Heart left ventricle (tissue), 16 donors: ENCODE measurements at places on chromosomes 16 and 17.

DNA sequence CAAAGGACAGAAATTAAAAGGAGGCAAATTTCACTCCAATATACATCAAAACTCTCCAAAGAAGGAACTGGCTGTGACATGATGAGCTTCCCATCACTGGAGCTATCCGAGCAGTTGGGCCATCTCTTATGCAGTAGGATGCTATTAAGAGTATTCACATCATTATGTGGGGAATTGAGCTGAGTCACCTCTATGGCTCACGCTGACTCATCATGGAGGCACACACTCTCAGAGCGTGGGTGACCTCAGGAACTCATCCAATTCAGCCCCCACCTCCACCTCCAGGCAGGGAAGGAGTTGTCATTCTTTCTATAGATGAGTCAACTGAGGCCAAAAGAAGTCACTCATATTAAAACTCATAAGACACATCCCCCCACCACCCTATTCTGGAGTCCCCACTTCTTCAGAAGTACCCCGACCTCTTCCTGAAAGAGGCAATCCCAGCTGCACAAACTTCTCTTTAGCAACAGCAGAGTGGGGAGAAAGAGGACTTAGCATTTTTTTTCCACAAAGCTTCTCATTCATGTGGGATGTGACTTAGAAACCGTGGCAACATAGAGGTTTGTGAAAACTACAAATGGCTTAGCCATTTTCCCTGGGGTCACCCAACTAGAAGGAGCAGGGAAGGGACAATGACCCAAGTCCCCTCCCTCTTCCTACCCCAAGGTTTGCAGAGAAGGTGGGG lies 32.5 kb downstream of the ABCC12 start:
- DNase-seq = no peak

DNA sequence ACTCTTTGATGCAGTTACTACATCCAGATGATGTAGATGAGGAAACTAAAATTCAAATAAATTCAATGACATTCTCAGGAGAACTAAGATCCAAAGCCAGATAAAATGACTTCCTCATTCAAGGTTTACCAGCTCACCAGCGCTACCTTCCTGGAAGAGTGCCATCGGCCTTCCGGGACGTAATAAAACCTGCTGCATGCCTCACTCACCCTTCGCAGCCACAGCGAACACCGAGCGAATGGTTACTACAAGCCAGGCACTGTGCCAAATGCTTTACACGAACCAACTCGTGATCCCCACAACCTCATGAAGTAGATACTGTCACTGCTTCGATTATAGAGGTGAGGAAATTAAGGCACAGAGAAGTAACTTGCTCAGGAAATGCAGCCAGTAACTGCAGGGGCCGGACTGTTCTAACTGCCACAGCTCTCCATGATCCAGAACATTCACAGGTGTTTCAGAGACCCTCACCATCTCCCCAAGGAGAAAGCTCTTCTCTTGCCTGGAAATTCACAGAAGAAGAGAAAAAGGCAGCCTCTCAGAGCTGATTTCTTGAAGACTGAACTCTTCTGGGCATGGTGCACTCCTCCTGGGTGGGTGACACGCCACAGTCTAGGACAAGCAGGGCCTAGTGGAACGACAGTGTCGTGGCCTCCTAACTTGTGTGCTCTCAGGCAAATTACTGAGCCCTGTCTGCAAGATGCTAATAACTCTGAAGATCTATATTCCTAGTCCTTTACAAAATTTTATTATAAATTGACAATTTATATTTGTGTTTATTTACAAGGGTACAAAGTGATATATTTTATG lies 46.8 kb downstream of the HIC1 start:
- no peak for DNase-seq

- DNase-seq = no peak
Observed at GRCh38 chr16:77951788-77952187, 70.6 kb upstream of the CLEC3A start.

- DNase-seq = no peak
Observed at GRCh38 chr17:58244963-58245362, 6.6 kb downstream of the LPO start.
